ENCODE measurements at places on chromosomes 5 and 9.

GRCh38 chr9:89096807-89097206 is 81.8 kb downstream of the SHC3 start:
- DNase-seq: no peak

GRCh38 chr9:99210572-99210971 is 11.2 kb downstream of the ALG2 start:
- DNase-seq: no peak

- no peak for DNase-seq
Measured at GRCh38 chr5:76583163-76584047, 39.8 kb downstream of the F2RL2 start.

GRCh38 chr9:103999375-104000062 is 94.6 kb upstream of the SMC2 start:
- no peak for DNase-seq

GRCh38 chr5:120134944-120135343 is 329.2 kb upstream of the PRR16 start:
- DNase-seq: no peak

DNA sequence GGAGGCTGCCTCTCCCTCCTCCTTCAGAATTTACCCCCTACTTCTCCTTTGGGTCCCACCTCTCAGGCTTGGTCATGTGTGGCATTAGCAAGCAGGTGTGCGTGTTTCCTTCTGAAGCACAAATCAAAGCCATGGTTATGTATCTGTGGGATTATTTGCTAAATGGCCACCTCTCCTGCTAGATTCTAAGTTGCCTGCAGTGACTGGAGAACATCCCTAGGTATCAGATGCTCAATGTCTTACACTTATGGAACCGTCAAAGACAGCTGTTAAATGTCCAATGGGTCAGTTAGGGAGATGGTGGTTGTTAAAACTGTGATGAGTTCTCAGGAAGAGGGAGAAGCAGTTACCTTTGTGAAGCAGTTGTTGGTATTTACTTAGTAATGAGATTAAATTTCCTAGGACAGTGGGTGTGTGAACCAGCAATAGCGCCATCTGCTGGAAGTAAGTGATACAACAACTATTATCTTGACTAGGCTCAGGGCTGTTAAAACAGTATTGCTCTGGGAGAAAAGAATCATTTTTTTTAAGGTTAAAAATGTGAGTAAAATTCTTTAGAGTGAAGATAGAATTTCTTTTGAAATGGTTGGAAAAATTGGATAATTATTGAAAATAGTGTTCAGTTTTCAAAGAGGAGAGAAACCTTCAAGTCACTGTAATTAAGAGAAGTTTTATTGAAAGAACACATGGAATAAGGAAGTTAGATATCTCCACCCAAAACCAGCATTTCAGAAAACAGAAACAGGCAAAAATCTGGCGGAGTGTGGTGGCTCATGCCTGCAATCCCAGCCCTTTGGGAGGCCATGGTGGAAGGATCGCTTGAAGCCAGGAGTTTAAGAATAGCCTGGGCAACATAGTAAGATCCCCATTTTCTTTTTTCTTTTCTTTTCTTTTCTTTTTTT is 71.3 kb downstream of the TMC1 start:
- peak; percentile 82 for DNase-seq

- DNase-seq: peak; percentile 96
Measured at GRCh38 chr9:137168904-137169856, 671 bp downstream of the LRRC26 start.

DNA sequence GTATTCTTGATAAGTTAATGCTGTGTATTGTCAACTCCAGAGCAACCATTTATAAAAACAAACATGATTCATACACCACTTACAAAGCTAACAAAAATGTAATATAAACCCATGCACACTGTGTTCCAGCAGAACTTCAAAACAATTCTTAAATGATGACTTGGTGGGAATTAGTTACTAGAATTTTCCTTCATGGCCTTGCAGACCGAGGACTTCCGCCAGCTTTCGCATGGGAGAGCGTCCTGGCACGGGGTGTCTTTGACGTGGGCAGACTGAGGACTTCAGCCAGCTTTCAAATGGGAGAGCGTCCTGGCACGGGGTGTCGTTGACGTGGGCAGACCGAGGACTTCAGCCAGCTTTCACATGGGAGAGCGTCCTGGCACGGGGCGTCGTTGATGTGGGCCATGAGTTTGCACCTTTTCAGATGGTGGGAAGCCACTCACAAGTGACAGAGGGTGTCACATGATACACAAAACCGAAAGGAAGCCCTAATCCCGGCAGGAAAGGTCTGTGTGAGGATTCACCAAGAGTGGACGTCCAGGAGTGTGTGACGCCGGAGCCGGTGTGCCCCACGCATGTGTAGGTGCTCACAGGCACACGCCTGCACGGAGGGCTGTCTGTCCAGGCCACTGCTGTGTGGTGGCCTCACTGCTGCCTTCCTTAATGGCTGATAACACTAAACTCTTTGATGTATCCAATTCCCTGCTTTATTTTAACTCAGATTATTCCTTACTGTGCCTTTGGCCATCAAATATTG is 211.3 kb upstream of the IRX4 start:
- no peak for DNase-seq

DNA sequence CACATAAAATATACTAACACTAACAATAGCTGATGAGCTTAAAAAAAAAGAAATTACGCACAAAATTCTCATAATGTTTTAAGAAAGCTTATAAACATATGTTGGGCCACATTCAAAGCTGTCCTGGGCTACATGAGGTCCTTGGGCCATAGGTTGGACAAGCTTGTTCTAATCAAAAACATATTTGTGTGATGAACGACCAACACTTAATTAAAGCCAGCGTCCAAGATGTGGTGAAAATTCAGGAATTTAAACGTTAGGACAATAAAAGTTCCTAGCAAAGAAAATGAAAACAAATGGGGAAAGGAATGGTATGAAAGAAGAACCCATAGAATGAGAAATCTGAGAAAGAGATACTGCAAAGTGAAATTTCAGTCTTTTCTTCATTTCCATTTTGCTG is 429.6 kb upstream of the DMAC1 start:
- DNase-seq: no peak

- DNase-seq: peak; percentile 51
Measured at GRCh38 chr9:83620841-83621636, 1.9 kb upstream of the IDNK start.

GRCh38 chr5:80963966-80964481 is 3.9 kb downstream of the RASGRF2 start:
- peak; percentile 6 for DNase-seq

DNA sequence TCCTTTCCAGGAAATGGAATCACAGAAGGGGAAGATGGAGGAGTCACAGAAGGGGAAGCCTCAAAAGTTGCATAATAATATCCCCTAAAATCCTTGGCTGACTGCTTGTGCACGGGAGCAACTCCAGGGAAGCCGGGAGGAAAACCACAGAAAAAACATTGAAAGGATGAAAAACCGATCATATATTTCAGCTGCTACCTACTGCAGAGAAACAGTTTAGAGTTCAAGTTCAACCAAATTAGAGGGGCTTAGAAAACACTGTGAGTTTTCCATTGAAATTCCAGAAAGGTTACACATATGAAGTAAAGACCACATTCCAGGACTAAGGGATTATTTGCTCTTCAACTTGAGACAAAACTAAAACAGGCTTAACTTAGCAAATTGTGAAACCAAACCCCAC is 37.6 kb upstream of the MTAP start:
- no peak for DNase-seq

DNA sequence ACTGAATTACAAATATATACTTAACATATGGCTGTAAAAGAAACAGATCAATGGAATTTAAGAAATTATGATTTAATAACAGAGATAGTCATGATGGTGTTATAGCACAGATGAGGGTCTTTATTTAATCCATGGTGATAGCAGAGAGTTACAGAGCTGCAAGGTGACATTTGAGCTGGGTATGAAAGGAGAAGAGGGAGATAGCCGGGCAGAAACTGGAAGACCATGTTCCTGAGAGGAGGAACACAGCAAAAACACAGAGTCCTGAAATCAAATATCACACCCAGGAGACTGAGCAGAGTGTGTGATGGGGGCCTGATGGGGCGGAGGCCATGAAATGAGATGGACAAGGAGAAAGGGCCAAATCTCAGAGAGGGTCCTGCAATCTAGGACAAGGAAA is 163.4 kb downstream of the PJA2 start:
- no peak for DNase-seq

DNA sequence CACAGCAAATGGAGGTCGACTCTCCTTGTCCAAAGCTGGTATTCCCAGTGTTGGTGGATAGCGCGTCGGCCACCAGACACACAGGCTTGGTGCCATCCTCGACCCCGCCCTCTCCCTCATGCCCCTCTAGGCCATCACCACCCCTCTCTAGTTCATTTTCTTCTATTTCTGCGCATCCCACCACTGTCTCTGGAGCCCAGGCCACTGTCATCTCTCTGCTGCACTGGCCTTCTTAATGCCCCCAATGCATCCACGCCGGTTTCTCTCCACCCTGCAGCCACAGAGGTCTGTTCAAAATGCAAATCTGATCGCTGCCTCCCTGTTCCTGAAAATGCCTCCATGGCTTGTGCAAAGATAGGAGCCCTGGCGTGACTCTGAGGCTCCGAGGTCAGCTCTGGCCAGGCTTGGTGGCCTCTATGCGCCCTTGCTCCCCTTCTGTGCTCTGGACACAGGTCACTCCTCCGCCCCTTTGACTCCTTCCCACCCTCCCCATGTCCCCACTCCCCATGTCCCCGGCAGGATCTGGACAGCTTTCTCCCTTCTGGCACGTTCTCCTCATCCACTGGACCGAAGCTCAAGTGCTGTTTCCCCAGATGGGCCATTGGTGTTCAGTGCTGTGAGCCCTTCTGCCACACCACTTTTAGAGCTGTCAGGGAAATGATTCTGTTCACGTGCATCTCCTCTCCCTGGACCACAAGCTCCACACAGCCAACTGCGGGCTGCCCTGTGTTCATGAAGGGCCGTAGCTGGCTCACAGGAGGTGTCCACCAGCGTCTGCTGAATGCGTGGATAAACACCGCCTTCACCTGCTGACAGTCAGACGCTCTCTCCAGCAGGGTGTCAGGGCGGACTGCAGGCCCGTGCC is 59.5 kb upstream of the RNF130 start:
- no peak for DNase-seq

GRCh38 chr9:123454361-123454760 is 98.4 kb downstream of the CRB2 start:
- no peak for DNase-seq

Measured in NCI-H1417 (cell line).